ENCODE measurements at places on chromosomes 4 and X.

GRCh38 chr4:69858690-69859089 is 1.3 kb downstream of the SULT1E1 start:
- DNase-seq: no peak

DNA sequence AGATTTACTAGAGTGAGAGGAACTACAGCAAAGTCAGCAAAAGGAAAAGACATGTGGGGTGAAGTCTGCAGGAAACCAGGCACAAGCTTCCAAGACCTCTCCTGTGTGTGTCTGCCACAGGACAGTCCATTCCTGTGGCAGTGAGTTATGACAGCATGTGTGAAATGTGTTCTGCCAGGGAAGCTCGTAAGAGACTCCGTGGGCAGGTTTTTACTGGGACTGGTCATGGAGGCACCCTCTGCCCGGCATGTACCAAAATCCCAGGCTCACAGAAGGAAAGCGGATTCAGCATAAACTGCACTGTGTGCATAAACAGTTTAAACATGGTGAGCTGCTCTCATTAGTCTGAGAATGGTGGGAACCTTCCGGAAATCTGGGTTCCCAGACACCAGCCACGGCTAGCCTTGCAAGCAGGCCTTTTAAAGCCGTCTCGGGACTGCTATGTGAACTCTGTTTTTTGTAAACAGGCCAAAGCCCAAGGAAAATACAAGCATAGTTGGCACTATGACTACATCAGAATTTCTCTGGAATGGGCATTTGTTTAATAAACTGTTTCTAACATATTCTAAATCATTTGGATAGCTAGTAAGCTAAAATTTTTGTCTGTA is 288.5 kb downstream of the TENM3 start:
- no peak for DNase-seq

GRCh38 chr4:158170691-158171561 is 1.9 kb downstream of the GASK1B start:
- DNase-seq: no peak

DNA sequence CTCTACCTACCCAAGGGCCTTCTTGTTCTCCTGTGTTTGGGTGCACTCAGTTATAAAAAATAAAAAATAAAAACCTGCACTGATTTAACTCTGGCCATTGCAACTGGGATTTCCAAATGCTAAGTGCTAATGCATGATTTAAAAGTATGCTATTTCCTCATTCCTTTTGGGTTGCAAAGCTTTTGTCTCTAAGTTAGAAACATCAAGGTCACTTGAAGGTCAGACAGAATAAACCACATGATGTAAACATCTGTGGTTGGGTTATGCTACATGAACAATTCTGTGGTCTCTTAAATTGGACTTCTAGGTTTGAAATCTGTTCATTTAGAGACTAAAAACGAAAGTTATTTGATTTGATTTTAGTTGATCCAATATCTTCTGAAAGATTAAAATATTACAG is 1547.4 kb upstream of the TENM3 start:
- no peak for DNase-seq

DNA sequence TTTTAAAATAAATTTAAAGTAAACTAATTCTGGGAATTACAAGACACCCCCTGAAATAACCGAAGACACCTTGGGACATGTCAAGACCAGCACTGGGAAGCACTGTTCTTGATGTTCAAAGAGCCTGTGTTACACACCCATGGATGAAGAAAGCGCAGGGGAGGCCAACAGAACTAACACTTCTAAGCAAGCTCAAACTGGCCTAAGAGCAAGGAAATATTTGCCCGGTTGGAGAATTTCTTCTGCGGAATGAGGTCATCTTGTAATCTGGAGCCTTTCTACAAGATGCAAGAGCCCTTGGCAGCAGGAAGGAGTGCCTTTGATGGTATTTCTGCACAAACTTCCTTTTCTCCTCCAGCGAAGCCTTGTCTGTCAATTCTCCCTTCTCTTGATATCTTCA is 9.3 kb upstream of the EFHC2 start:
- DNase-seq: no peak

DNA sequence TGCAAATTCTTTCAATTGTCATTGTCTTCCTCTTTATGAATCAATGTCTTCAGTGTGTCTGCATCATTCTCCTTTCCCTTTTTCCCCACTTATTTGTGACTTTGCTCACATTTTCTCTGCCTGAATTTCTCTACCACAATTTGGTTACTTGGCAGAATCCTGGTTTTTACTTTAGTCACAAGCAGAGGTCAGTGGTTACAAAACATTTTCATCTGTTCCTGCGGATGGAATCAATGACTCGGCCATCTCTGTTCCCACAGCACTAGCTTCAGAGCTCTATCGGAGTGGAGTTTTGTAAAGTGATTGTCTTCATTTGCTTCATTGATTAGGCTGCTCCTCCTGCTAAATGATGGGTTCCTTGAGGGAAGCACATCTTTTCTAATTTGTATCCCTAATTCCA is 501.3 kb upstream of the AADAT start:
- no peak for DNase-seq

GRCh38 chrX:50613846-50614245 is 143.2 kb upstream of the DGKK start:
- no peak for DNase-seq

DNA sequence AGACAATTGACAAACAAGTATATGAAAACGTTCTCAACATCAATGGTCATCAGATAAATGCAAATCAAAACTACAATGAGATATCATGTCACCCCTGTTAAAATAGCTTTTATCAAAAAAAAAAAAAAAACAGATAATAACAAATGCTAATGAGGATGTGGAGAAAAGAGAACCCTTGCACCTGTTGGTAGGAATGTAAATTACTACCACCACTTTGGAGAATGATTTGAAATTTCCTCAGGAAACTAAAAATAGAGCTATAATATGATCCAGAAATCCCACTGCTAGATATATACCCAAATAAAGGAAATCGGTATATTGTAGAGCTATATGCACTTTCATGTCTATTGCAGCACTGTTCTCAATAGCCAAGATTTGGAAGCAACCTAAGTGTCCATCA is 470.6 kb upstream of the FSTL5 start:
- DNase-seq: no peak

DNA sequence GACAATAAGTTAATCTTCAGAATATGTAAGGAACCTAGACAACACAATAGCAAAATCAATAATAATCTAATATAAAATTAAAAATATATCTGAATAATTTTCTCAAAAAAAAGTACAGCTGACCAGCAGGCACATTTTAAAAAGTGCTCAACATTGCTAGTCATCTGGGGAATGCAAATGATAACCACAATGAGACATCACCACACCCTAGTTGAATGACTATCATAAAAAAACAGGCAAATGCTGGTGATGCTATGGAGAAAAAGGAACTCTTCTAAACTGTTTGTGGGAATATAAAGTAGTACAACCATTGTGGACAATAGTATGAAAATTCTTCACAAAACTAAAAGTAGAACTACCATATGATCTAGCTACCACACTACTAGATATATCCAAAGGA is 956.9 kb upstream of the NDST4 start:
- DNase-seq: no peak

GRCh38 chr4:167239627-167240026 is 5.3 kb upstream of the SPOCK3 start:
- DNase-seq: no peak

- no peak for DNase-seq
Measured at GRCh38 chr4:75698162-75698962, 25.2 kb upstream of the G3BP2 start.

GRCh38 chr4:76053730-76054129 is 17.9 kb upstream of the CXCL11 start:
- no peak for DNase-seq

GRCh38 chr4:16513876-16514275 is 287.6 kb upstream of the TAPT1 start:
- no peak for DNase-seq

- DNase-seq: peak; percentile 75
Measured at GRCh38 chr4:72568959-72569718, at the start of gene ADAMTS3. Gene ADAMTS3 (minus strand): TSS chr4:72569221. CDS start chr4:72568762, 459 bp downstream.

- no peak for DNase-seq
Measured at GRCh38 chrX:42149281-42149680, 225.9 kb upstream of the CASK start.

DNA sequence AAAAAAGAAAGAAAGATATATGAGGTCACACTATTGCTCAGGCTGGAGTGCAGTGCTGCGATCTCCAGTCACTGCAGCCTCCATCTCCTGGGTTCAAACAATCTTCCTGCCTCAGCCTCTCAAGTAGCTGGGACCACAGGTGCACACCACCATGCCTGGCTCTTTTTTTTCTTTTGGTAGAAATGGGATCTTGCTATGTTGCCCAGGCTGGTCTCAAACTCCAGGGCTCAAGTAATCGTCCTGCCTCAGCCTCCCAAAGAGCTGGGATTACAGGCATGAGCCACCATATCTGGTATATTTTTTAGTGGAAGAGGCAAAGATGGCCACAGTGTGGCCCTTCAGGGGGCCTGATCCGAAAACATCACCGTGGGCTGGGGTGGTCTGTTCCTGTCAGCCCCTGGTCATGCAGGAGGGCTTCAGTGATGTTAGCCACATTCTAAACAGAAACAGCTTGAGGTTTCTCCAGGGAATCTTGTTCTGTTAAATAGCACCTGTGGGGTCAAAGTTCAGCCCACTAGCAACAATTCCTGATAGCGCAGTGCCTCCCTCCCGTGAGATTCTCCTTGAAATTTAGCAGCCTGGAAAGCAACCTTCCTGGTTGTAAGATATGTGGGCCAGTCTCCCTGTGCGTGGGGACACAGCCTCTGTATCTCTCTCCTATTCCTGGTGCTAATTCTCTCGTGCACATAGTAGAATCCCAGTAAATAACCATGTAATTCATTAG is 7.3 kb upstream of the DHRSX start:
- no peak for DNase-seq

DNA sequence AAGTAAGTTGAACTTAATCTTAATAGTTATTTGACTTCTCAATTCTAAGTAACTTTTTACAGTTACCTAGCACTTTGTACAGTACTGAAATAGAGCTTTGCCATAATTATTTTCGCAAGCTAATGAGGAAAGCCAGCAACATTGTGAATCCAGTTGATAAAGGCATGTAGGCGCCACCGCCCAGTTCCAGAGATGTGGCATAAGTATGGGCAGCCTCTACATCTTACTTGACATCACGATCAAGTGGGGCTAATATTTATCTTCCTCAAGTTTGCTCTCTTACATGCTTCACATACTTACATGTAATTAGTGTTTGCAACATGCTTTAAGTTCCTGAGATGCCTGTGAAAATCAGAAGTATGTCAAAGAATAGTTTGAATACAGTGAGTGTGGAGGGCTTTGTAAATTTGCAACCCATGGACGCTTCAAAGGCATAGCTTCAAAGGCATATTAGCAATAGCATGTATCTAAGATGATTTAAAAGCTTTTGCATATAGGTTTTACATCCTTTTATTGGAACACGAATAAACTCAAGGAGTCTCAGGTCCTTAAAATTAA is 34.9 kb upstream of the VCX3B start:
- no peak for DNase-seq

DNA sequence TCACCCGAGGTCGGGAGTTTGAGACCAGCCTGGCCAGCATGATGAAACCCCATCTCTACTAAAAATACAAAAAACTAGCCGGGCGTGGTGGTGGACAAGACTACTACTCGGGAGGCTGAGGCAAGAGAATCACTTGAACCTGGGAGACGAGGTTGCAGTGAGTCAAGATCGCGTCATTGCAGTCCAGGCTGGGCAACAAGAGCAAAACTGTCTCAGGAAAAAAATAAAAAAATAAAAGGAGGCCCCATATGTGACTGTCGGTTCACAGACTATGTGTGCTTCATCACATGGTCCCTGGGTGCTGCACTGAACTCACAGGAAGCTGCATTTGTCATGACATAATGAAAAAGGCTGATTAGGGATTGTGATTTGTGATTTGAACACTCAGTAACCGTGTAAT is 6.4 kb downstream of the TRIML1 start:
- no peak for DNase-seq

- no peak for DNase-seq
Measured at GRCh38 chr4:48190839-48191238, 56.8 kb upstream of the TXK start.

DNA sequence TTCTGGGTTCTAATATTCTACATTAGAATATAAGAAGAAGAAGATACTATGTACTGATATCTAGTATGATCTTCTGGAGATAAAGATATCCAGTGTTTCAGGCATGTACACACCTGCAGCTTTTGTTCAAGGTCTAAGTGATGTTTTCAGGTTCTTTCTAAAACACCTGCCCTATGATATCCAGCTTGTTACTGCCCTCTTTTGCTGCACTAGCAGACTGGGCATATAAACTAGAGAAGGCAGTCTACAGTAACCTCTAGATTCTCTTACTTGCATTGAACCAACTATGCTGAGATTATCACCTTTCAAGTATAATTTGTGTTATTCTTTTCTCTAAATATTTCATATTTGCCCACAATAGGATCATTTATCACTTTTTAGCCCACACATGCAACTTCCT is 1.9 kb upstream of the FRYL start:
- DNase-seq: no peak

DNA sequence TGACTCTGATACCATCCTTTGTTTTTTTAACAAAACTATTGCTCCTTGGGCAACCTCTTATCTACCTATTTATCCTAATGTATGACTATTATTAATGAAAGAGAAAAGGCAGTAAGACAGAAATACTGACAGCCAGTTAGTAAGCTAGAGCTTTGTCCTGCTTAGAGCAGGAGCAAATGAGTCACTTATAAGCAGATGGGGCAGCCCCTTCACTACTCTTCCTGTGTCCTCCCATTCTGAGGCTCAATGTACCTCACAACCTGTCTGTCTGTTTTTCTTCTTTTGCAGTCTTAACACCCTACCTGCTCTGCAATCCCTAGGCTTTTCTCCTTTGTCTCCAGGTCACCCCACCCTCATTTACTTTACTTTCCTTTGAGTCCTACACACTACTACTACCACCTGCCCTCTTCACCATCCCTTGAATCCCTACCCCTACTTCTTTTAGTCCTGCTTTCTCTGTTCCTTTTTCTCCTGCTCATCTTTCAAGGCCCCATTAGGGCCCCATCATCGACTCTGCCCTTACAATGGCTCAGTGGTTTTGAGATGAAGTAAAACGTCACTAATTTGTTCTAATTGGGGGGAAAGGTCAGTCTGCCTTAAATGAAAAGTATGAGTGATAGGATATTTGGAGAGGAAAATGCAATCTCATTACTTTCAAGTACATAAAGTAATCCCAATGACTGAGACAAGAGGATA is 294.3 kb downstream of the GUCY2F start:
- no peak for DNase-seq
